CD4-positive, alpha-beta T cell treated with Interleukin-2 at 100 ng/mL for 4 hours (primary cell): ENCODE measurements at places on chromosomes 4 and X.

DNA sequence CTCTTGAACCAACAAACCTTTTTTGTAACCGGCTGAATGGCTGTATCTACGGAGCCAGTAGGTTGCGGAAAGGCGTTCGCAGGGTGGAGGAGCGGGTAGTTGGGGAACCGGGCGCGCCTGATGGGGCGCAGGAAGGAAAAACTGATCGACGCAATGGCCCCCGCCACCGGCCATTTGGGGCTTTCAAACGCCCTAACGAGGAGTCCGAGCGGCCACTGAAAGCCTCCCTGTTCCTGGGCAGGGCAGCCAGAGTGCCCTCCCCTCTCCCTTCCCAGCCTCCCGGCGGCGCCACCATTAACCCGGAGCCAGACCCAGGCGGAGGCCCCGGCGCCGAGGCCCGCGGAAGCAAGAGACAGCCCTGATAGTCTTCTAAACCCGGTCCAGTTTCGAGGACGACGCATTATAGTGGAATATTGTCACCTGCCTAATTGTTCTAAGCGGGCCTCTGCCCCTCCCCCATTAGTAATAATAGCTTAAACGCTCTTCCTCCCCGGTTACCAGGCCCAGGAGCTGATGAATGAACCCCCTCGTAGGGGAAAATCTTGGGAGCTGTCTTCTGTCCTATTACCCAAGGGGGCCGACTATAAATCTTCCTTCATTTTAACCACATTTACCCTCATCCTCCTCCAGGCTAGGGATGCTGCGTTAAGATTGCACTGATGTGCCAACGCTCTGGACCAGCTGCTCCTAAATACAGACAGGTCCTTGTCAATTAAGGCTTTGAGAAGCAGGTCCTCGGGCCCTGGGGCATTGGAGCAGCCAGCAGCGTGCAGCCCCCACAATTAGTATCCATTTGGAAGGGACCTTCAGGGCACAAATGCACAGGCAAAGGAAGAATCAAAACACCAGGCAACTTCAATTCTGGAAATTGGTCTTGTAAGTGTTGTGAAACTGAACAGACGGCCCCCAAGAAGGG, 61.6 kb upstream of the TMEM33 start:
- no peak for DNase-seq

DNA sequence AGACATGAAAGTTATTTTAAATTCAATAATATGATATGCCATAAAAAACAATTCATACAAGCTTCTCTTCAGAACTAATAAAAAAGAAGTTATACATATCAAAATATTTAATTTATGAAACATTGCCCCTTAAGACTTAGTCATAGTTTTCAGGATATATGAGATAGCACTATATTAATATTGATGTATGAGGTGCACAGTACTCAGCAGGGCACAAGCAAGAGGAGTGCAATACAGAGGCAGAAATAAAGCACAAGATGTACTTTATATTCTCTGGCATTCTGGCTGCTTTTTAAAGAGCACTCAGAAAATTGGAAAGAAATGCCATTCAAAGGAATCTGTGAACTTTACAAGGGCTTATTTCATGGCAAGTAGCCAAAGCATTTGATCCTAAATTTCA, 274.9 kb downstream of the CPXCR1 start:
- DNase-seq, result no peak

DNA sequence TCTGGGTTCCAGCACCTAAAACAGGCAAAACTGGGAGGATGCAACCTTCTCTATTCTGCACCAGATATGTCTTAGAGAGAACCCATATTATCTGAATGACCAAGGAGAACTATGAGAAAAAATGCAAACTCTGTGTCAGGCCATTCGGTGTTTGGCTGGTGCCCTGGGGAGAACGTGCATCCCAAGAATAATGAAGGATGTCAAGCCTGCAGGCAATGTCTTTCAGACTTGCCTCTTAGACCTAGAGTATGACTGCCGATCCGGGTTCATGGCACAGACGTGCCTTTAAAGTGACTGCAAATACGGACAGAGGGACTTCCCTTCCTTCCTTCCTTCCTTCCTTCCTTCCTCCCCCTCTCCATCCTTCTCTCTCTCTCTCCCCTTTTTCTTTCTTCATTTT, 6.9 kb downstream of the XAGE1B start:
- DNase-seq, result no peak

GRCh38 chr4:47561331-47561730, 76.3 kb downstream of the ATP10D start:
- no peak for DNase-seq

GRCh38 chr4:43882470-43882869, 566.1 kb downstream of the KCTD8 start:
- no peak for DNase-seq

DNA sequence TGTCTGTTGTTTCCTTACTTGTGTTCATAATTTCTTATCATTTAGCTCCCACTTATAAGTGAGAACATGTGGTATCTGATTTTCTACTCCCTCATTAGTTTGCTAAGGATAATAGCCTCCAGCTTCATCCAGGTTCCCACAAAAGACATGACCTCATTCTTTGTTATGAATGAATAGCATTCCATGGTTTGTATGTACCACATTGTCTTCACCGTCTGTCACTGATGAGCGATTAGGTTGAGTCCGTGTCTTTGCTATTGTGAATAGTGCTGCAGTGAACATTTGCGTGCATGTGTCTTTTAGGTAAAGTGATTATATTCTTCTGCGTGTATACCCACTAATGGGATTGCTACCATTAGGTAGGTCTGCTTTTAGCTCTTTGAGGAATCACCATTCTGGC, 624.3 kb upstream of the EPHA5 start:
- DNase-seq, result no peak

DNA sequence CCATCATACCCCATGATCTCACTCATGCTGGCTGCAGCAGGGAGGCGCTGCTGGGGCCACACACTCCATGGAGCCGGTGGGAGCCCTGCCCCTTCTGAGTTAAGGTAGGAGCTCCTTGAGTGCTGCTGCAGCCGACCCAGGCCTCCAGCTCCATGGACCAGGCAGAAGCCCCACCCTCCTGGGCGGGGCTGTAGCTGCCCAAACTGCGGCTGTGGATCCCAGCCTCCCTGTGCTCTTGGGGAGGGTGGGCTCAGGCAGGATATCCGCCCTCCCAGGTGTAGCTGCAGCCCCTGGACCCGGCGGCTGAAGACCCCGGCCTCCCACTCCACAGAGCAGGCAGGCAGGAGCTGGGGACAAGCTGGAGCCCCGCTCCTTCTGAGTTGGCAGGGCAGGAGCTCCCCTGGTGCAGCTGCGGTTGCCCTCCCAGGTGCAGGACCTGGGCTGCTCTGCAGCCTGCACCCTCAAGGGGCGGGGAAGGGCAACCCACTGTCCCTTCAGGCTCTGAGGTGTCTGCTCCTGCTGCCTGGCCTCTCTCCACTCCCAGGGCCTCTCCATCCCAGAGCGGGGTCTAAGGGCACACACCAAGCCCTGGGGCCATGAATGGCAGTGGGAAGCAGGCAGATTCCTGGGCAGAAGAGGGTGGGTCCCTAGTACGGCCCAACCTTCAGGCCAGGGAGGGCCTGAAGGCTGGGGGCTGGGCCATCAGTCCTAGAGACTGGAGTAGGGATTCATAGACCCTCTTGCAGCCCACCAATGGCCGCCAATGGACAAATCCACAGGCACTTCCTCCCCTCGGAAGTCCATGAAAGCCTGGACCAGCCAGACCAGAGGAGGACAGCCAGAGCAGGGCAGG, 466.1 kb downstream of the DTHD1 start:
- no peak for DNase-seq

GRCh38 chr4:16270454-16271328, 44.4 kb upstream of the TAPT1 start:
- DNase-seq, result no peak

DNA sequence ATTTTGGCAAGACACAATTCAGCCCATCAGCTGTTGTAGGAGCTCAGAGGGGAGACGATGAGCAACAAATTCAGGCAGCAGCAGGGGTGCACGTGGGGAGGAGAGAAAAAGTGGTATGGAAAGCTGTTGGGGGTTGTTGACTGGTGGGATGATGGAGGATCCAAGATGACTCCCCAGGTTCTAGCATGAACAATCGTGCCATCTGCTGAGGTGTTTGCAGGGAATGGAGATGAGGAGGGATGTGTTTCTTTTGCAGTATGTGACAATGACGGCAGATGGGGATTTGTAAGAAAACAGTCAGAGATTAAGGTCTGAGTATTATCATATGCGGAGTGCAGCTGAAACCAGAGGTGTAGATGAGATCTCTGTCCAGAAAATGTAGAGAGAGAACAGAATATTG, 63.3 kb downstream of the SEL1L3 start:
- no peak for DNase-seq

DNA sequence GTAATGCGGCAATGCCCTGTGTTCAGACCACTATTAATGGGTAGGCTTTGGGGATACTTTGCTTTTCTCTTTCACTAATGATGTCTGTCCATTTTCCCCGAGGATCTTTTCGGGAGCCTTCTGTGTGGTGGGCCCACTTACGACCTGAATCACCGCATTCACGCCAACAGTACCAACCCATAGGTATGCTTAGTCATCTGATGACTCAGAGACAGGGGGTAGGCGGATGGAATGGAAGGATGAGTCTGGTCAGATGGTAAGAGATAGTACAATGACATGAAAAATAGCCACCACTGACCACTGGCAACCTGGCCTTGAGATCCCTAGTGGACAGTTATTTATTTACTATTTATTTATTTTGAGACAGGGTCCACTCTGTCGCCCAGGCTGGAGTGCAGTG, 76.0 kb upstream of the DHRSX start:
- DNase-seq, result no peak

GRCh38 chr4:152028131-152028530, 267.3 kb upstream of the GATB start:
- no peak for DNase-seq

GRCh38 chr4:148874331-148874730, 432.1 kb upstream of the NR3C2 start:
- DNase-seq, result no peak
